SIG-M5 (cell line): ENCODE measurements at places on chromosomes 2 and 18.

DNA sequence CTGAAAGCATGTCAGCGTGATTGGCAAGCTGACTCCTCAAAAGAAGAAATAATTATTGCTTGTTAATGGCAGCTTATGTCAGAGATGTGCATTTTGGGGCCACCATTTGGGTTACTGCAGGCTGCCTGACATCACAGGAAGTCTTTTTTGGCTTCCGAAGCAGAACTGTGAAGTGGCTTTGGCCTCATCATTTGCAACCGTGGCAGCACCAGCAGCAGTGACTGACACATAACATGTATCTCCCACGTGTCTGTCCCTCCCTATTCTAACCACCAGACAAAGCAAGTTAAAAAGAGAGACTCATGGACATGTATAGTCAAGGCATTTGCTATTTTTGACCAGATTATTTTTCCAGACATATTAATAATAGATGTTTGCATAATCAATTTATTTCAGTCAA lies 488.7 kb upstream of the ACVR2A start:
- no peak for DNase-seq

DNA sequence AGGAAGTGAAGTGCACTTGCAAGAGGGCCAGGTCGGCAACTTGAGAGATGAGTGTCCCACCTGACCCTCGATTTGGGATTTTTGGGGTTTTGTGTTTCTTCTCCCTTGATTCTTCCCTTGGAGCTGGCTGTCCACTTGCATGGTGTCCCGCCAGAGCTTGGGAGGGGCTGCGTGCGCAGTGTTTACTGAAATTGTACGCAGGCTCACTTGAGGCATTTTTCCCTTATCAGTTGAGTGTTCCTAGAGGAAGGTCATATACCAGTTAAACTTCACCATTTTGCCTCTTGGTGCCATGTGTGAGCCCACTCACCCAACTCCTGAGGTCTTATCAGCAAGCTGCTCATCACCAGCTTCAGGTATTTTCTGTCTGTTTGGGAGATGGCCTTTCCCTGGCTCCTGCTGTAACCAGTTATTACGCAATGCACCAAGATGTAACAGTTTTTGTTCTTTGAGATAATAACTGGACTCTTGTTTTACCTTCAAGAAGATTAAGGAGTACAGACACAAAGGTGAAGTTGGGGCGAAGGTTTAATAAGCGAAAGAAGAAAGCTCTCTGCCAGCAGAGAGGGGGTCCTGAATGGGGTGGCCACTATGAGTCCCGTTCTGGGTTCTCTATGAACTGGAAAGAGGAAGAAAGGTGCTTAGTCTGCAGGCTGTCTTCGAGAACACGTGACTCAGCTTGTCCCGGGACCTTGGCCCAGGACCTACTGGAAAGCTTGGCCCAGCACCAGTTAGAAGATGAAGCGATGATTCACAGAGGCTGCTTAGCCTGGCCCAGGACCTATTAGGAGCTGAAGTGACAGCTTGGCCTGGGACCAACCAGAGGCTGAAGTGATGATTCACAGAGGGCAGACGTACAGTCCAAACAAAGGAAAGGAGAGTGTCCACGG lies 21.5 kb upstream of the TXNL4A start:
- DNase-seq: no peak

DNA sequence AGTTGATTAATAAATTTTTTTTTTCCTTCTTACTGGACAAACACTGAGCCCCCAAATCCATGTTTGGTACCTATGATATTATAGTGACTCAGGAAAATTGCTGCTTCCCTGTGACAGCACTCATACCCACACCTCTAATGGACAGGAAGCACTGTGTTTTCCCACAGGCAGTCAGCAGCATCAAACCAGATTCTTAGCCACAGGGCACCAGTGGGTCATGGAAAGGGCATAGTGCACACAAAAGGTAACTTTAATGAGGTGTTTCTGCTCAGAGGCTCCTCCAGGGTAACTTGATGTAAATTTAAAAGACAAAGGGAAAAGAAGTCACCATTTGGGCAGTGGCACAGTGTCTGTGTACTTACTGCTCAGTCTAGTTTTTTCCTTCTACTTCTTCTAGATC lies 34.1 kb downstream of the SERPINB11 start:
- no peak for DNase-seq

GRCh38 chr2:50680646-50681045 lies 351.3 kb downstream of the NRXN1 start:
- DNase-seq: no peak

- DNase-seq: no peak
These were observed 33.6 kb upstream of the LPIN1 start for GRCh38 chr2:11712866-11713265.

DNA sequence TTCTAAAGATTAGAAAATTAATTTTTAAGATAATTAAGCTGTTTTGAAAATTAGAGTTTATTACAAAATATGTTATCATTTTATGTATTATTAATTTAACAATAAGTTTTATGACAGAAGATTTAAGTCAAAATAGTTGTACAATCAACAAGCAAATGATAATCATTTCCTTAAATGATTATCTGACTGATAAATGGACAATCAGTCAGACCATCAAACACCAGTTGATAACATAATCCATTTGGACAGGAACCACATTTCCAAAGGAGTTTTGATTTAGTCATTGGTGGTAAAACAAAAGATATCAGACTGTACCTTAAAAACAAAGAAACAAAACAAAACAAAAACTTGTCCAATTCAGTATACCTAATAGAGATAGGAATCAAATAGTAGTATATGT lies 1.9 kb downstream of the TFPI start:
- DNase-seq: no peak

DNA sequence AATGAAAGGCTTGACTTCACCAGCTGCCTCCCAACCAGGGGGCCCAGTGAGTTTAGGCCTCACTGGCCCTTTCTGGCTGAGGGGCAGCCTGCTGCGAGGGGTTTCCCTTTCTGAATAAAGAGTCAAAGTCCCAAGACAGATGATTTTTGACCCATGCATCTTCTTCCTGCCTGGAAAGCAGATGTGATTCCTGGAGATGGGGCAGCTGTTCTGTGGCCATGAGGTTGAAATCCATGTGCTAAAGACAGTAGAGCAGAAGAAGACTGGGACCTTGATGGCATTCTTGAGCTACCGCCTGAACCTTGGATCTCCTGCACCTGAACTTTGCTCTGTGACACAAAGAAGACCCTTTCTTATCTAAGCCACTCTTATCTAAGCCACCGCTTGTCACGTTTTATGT lies 19.8 kb downstream of the HPCAL1 start:
- DNase-seq: no peak

- DNase-seq: no peak
These were observed 10.5 kb downstream of the NAPG start for GRCh38 chr18:10536280-10536679.

DNA sequence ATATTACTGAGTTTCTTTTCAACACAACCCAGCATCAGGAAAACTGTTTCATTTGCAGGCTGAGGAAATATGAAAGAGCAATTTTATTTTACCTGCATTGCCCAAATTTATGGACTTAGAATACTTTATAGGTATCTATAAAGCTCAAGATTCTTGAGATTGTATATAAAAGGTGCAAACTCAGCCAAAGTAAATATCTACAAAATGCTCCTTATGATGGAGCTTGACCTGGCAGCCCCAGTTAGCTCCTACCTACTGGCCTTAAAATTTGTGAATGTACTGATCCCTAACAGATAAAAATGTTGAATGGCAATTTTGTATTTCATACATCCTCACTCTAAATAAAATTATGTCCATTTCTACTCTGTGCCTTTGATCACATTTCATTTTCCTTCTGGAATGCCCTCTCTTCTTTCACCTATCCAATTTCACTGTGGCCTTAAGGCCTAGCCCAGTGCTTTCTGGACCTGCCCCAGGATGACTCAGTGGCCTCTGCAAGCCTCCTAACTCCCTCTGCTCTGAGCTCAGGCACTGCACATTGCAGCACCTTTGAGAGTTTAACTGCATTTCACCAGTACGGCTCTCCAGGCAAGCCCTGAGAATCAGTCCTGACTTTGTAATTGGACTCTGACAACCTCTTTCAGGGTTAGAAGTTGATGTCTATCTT lies 125.9 kb downstream of the ANTXR1 start:
- no peak for DNase-seq

DNA sequence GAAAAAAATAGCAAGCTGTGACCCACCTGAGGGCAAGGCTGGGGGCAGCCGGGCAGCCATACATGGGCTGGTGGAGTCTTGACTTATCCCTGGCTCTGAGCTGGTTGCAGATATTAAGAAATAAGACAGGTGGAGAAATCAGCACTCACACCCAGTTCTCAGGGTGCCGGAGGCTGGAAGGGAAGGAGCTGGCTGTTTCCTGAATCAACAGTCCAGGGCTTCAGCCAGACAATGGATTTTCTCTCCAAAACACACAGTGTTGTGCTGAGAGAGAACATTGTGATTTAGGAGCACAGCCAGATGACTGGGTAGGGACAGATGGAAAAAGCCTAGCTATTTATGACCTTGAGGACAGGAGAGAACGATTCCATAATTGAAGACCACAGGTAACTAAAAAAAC lies 208.8 kb downstream of the LDLRAD4 start:
- no peak for DNase-seq

- no peak for DNase-seq
These were observed 89.9 kb downstream of the MIB1 start for GRCh38 chr18:21830532-21830931.

DNA sequence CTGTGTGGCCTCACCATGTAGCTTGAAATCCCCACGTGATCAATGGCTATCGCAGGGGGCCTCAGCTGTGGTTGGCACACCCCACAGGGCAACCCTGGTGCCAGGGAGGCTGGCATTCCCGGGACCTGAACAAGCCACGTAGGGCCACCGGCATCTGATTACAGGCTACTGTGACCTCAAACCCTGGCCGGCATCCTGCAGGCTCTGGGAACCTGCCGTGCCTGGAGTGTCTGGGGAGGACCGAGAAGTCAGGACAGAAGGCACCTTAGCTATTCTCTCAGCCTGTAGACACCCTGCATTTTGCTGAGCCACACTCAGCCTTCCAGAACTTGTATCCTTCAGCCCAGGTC lies 213.0 kb downstream of the GLI2 start:
- DNase-seq: no peak

GRCh38 chr2:24843330-24843860 lies 50.2 kb downstream of the CENPO start:
- no peak for DNase-seq

GRCh38 chr18:2958819-2959298 lies 54.1 kb downstream of the LPIN2 start:
- DNase-seq: peak; percentile 58

- no peak for DNase-seq
These were observed 647 bp downstream of the PSME4 start for GRCh38 chr2:53969968-53970723.

DNA sequence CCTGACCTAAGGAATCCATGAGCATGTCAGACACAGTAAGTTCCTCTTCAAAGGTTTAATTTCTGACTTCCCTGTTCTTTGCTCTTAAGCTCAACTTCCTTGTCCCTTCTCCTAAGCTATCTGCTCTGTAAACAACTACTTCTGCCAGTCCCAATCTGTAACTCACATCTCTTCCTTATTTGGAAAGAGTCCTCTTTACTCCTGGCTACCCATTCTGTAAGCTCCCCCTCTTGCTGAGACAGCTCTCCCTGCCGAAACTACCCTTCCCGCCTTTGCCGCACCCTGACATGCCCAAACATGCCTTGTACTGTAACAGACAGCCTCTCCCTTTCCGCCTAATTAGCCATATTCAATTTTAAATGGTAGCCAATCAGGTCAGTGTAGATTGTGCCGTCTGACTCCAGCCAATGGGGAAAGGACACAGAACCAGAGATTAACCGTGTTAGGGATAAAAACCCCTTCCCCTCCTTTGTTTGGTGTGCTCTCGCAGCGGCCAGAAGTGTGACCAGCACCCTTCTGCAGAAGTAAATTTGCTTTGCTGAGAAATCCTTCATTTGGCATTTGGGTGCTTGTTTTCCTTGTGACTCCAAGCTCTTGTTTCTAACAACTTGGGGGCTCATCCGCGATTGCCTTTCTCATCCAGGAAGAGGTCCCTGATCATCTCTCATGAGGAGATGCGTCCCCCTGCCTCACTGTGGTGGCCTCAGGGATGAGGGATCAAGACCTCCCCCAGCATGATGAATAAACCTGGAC lies 49.0 kb downstream of the PIAS2 start:
- DNase-seq: no peak

DNA sequence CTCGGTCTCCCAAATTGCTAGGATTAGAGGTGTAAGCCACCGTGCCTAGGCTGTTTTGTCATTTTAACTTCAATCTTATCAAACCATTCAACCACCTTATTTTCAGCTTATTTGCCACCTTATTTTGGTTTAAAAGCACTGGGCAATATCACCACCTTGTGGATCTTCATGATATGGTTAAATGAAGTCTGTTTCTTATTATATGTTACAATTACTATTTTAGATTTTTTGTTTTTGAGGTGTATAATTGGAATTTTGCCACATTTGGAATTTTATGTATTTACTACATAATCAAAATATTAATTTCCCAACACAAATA lies 43.8 kb upstream of the SCN9A start:
- no peak for DNase-seq

DNA sequence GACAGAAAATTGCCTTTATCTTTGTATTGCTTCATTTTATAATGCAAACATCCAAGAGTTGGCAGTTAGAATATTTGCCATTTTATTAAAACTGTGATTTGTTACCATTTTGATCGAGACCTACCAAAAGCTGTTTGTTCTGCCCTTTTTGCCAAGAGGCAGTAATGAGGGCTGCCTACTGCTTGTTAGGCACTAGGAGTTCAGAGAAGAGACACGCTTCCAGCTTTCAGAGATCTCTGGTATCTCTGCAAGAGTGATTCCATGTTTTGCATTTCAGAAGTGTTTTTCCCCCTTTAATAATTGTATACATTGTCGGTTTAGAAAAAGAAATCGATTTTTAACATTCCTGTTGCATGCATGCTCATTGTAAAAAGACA lies 628 bp downstream of the MRPL30 start:
- no peak for DNase-seq

DNA sequence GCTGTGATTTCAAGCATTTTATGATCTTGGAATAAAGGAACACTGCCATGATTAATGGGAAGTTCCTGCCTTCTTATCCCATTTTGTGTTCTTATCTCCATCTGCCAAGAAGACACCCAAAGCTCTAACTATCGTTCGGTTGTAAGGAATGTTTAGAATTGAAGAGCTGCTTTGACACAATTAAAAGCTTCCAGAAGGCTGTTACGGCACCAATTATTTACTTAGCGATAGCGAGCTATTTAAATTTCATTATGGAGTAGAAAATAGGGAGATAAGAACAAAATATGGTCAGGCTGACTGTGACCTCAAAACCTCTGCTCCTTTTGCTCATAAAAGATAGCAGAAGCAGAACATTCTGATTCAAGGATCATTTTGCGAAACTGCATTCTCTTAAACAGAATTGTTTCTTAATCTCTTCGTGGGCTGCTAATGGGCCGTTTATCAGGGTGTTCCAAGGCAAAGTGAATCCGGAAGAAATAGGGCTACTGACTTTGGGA lies 101.6 kb downstream of the SLC4A3 start:
- DNase-seq: no peak
